ENCODE measurements at places on chromosomes 2 and 18.

- DNase-seq: no peak
Observed at GRCh38 chr2:235283246-235283645, 210.6 kb upstream of the AGAP1 start.

- peak; percentile 86 for DNase-seq
Observed at GRCh38 chr2:224882291-224883171, 159.7 kb downstream of the DOCK10 start.

DNA sequence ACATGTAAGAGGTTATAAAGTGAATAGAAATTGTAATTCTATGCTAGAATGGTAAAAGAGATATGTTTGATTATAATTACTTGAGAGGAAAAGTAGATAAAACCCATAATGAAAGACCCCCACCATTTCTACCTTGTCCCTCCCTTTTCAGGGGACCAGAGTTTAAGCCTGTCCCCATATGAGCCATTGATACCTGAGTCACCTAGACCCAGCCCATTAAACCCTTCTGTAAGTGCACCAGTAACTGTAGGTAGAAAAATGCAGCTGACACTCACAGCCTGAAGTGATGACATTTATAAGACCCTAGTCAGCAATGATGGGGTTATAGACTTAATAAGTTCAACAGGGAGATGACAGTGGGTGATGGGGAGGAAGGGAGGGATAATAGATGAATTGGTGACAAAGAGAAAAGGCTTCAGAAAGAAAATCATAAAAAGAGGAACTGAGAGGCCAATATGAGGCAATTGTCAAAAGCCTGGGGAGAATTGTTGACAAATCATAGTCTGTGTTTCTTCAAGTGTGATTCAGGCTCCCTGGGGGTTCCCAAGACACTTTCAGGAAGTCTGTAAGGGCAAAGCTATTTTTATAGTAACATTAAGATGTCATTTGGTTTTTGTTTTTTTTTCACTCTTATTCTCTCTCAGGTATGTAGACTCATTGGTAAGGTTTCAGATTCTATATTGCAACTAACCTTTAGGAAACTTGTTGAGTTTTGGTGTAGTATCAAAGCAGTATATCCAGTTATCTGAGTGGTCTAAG is 544.2 kb downstream of the SATB2 start:
- no peak for DNase-seq

- DNase-seq: peak; percentile 34
Observed at GRCh38 chr2:202965810-202966460, 48.7 kb upstream of the NBEAL1 start.

GRCh38 chr2:127169066-127169660 is 50.9 kb downstream of the CYP27C1 start:
- DNase-seq: no peak

GRCh38 chr2:33272001-33272400 is 204.4 kb upstream of the RASGRP3 start:
- no peak for DNase-seq

DNA sequence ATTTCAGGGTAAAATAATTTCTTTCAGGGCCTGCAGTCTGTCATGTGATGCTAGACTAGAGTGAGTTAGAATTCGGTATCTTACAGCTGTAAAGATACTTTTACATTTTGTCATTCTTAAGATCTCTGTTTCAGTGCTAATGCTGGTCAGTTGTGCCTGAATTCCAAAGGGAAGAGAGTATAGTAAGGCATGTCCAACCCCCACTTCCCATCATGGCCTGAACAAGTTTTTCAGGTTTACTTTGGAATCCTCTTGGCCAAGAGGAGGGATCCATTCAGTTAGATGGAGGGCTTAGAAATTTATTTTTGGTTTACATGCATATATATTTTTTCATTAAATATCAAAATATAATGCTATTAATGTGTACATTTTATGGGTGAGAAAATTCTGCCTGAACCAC is 596.6 kb downstream of the XIRP2 start:
- DNase-seq: no peak

DNA sequence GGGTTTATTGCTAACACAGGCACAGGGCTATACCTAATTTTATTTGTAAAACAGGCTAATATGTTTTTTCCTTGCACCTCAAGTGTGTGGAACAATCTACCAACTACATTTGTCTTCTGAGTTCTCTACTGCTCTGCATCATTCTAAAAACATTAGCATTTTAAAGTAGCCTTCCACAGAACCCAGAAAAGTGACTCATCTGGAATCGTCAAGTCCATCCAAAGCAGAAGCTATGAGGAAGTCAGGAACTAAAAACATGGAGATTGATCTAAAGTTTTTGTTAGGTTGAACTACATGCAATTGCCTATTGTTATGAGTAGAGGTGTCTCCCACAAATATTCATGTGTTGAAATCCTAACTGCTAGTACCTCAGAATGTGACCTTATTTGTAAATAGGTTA is 70.9 kb downstream of the SUCLG1 start:
- no peak for DNase-seq

DNA sequence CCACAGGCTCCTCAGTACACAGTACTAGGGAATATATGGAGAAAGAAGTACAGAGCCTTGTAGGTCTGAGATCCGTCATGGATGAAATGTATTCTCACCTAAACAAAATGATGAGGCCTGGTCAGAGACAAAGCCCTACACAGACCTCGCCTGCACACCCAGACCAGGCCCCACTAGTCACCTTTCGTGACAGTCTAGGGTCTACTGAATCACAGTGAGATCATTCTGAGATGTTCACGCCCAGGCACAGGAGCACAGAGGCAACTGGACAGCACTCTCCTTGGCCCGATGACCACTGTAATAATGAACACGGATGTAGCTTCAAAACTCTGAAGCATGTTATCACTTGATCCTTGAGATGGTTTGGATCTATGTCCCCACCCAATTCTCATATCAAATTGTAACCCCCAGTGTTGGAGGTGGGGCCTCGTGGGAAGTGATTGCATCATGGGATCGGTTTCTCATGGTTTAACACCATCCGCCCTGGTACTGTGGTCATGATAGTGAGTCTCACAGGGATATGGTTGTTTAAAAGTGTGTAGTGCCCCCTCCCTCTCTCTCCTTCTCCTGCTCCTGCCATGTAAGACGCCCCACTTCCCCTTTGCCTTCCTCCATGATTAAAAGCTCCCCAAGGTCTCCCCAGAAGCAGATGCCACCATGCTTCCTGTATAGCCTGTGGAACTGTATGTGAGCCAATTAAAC is 15.1 kb downstream of the DOCK10 start:
- DNase-seq: no peak

DNA sequence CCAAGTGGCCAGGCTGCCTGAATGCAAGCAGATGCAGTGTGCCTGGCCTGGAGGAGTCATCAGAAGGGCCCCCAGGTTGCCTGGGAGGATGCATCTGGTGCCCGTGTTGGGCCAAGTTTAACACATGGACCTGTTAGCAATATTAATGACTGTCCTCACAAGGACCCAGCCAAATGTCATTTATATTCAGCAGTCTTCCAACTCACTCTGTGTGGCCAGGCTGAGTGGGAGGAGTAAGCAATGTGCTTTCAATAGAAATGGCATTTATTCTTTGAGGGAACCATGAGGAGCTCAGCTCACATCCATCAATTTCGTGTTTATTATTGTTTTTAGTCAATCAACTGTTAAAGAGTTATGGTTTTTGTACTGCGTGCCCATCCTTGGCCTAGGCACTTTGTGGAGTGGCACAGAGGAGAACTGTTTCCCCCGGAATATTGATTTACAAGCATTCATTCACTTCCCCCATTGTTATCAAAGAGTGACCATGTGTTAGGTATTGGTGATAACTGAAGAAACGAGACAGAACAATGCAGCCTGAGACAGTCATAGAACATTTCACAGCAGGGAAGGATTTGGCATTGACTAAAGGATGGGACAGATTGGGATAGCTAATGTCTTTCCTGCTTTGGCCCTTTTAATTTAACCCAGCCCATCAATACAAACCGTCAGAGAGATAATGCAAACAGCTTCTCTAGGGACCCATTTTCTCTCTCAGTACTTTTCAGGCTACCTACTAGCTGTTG is 725.2 kb downstream of the TSN start:
- no peak for DNase-seq

GRCh38 chr2:235268535-235268934 is 225.3 kb upstream of the AGAP1 start:
- DNase-seq: peak; percentile 14

DNA sequence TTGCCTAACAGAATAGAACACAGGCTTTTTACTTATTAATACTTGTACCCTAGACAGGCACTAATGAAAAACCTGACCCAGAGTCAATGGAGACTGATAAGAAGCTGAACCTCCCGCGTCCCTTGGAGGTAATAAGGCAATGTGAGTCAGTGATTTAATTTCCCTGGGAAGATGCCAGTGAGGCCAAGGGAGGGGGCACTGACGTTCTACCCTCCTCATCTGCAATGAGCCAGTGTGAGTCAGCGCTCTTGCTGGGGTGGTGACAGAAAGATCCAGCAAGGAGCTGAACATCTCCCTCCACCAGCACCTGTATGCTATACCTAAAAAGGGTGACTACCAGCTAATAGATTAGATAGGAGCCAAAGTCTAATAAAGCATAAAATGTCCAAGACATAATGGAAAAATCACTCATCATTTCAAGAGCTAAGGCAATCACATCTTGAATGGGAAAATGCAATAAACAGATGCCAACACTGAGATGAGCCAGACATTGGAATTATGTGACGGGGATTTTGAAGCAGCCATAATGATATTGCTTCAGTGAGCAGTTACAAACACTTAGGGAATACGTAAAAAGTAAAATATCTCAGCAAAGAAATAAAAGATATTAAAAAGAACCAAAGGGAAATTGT is 116.9 kb downstream of the TPGS2 start:
- DNase-seq: peak; percentile 92

DNA sequence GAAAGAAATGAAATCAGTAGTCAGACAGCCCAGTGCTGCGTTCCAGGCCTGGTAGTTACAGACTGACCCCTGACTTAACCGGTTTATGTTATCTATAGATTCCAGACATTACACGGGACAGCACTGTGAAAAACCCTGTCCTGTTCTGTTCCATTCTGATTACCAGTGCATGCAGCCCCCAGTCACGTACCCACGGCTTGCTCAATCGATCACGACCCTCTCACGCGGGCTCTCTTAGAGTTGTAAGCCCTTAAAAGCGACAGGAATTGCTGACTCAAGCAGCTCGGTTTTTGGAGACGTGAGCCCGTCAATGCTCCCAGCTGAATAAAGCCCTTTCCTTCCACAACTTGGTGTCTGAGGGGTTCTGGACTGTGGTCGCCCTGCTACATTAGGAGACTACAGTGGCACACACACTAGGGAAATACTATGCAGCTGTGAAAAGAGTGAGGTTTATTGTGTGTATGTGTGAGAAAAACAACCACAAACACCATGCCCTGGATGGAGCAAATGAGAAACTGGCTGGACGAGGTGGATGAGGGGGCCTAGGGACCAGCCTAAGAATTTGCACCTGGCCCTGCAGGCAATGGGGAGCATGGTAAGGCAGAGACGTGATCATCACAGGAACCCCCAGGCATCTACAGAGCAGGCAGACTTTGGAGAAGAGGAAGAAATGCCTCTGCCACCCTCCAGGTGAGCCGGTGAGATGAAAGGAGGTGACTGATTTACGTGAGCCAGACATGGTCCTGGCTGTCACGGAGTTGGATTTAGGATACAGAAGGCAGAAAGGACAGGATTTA is 49.1 kb upstream of the SEMA4C start:
- no peak for DNase-seq

DNA sequence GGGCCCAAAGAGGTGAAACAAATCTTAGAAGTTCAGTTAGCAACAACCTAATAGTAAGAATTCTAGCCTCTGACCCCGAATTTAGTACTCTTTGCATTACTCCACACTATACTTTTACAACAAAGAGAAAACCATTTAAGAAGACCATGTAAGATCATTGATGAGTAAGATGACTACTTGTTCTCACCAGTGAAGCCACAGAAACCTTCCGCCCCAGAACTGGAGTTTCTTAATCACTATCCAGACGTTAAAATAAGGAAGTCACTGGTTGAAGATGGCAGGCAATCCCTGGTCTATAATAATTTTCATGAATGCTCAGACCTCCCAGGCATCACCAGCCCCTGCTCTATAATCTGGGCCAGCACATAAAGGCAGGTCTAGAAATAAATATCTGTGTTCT is 95.0 kb downstream of the TMEM163 start:
- no peak for DNase-seq

DNA sequence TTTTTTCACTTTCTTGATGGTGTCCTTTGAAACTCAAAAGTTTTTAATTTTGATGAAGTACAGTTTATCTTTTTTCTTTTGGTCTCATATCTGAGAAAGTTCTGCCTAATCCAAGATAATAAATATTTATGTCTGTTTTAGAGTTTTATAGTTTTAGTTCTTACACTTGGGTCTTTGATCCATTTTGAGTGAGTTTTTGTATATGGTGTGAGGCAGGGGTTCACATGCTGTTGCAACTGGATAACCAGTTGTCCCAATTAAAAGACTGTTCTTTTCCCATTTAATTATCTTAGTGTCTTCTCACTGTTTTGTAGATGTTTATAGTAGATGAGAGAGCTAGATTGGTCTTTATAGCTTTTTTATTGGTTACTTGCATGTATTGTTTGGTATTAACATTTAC is 43.6 kb downstream of the TET3 start:
- no peak for DNase-seq

DNA sequence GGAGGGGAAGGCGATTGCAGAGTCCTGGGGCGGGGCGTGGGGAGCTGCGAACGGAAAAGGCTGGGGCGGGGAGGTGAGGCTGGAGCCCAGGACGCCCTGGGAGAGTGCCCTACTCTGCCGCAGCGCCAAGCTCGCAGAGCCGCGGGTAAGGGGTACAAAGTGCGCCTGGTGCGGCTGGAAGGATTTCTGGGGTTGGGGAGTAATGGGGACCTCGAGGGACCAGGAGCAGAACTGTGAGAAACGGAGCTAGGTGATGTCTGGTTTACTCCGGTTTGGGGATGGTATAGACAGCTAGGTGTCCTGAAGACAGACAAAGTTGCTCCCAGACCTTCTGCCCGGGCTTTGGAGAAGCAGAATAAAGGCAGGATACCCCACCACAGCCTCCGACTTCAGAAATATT is 718 bp upstream of the NXPH2 start:
- DNase-seq: peak; percentile 1

DNA sequence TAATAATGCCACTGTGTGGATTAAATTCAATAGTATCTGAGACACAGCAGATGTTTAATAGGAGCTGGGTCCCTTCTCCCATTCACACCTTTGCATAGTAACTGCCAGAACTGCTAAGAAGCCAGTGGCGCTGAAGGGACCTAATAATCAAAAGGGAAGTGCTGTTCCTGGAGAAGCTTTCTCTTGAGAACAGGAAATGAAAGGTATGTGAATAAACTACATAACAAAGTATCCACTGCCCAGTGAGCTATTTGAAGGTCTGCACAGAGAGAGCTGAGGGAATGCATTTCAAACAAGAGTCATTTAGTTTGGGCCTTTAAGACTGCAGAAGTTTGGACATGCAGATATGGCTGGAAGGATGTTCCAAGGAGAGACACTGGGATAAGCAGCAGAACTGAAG is 56.1 kb upstream of the KIDINS220 start:
- DNase-seq: no peak

DNA sequence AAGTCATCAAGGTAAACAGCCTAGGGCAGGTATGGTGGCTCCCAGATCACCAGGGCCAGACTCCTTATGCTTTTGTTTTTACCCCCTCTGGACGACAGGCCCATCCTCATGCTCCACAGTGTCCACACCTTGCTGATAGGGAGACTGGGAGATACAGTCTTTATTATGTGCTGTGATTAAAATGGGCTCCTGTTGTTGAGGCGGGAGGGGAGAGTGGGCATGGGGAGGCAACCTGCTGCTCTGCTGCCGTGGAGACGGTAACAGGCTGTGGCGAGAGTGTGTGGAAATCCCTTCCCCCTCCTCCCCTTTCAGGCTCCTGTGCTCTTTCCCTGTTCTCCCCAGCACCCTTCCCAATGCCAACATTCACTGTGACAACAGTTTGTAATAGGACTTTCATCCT is 38.2 kb upstream of the PNO1 start:
- no peak for DNase-seq

- DNase-seq: peak; percentile 67
Observed at GRCh38 chr2:173059971-173060461, 15.6 kb upstream of the MAP3K20 start.

Data from foreskin fibroblast (primary cell).